Omental fat pad (tissue), 4 donors: ENCODE measurements at places on chromosomes 5 and 9. TPM values are rescaled to one million over a fixed set of nuclear protein-coding genes. Genes with fewer than 3 reads are reported as not detected.

GRCh38 chr9:129313331-129313955, 135.4 kb upstream of the IER5L start:
- peak; percentile 14 for DNase-seq

DNA sequence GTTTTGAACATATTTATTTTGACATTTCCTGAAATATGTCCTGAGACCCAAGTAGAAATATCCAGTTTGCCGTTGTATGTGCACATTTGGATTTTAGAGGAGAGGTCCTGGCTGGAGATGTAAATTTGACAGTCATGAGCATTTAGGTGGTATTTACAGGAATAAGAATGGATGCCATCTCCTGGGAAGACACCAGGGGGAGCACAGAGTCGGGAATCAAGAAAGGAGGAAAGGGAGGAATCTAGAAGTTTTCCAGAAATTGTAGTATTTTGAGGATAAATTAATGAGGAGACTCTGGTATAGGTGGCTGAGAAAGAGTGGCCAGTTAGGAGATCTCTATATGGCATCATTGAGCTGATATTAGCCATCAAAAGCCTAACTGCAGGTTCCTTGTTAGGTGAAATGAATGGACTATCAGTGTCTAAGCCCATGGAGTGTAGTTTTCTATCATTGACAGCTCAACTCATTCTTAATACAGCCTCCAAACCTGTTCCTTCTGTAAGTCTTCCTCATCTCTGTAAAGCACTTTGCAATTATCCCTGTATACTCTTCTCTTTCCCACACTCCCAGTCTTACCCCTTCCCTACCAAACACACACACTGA, 7.2 kb downstream of the GAPT start:
- DNase-seq: no peak

Gene SLC35A4
- 55.1 TPM for total RNA-seq

DNA sequence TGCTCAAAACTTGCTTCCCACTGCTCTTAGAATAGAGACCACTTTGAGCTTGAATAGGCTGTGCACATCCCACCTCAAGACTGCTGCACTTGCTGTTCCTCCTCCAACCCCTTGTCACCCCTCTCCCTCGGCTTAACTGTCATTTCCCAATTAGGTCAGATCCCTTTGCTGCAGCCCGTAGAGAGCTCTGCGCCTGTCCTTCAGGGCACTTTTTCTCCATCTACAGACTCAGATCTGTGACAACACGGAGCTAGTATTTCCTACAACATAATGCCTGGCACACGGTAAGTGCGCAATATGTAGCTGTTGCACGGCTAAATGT, 485 bp upstream of the HABP4 start:
- DNase-seq: no peak

- no peak for DNase-seq
Observed at GRCh38 chr9:99954819-99955218, 48.4 kb downstream of the STX17 start.

- no peak for DNase-seq
Observed at GRCh38 chr5:96318569-96319110, 114.4 kb downstream of the PCSK1 start.

Gene FCN1
- total RNA-seq: 8.7 TPM

- no peak for DNase-seq
Observed at GRCh38 chr5:81552852-81553566, 159.1 kb upstream of the ACOT12 start.

GRCh38 chr5:175692235-175692995, 34.5 kb downstream of the HRH2 start:
- peak; percentile 20 for DNase-seq

DNA sequence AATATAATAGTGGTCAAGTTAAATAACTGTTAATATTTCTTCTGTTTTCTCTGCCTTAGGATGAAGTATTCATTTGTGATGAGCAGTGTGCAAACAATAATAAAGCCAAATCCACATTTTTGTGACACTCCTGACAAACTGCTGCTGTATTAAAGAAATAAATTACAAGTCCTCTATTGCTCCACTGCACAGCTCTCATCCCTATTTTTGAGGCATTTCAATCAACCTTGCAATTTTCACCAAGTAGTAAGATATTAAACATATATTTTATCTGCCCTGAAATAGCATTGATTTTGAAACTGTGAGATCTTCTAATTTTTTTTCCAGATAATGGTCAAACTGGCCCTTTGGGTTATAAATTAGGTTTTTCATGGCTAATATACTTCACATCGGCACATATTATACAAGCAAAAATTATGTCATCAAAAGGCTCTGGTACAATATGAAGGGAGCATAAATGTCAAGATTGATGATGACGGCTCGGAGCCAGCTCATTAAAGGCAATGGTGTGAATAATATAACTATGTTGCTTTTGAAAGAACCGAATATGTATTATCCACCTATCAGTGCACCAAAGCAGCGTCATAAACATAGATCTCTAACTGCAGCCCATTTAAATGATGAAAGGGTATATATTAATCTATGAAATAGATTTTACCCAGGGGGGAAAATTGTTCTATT, 764.9 kb downstream of the DNAH5 start:
- DNase-seq: no peak

GRCh38 chr5:38453921-38454320, 102.5 kb downstream of the LIFR start:
- no peak for DNase-seq

DNA sequence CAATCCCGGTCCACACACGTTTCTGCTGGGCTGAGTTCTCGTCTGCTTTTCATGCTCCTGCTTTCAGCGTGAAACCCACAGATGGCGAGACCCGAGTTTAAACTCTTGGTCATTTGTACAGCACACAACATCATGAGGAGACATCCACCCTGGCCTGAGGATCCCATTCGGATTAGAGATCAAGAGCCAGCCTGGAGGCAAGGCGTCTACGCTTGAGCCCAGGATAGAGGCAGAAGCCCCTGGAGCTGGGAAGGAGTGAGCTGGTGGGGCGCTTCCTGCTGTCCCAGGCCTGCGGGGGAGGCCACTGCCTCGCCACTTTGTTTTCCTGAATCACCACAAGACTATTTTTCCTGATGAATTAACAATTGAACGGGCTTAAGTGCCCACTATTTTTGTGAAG, 281.9 kb upstream of the IRX4 start:
- no peak for DNase-seq

DNA sequence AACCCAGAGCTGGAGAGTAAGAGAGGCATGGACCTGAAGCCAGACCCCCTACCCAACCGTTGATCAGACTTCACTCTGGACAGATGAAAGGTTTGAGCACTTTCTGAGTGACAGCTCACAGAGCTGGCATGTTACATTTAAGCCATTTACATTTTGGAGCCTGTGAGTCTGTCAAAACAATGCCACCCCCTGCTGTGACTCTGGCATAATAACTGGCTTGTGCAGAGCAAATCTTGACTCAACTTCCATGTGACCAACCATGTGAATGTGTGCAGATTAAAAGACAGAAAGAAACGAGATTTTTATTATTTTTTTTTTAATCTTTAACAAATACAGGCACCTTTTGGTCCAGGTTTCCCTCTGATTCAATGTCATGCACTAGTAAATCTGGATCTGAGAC, 48.5 kb downstream of the MFAP3 start:
- DNase-seq: no peak
